ENCODE measurements at places on chromosomes 2 and 18.

- no peak for DNase-seq
Measured at GRCh38 chr18:9380101-9380500, 45.5 kb downstream of the TWSG1 start.

DNA sequence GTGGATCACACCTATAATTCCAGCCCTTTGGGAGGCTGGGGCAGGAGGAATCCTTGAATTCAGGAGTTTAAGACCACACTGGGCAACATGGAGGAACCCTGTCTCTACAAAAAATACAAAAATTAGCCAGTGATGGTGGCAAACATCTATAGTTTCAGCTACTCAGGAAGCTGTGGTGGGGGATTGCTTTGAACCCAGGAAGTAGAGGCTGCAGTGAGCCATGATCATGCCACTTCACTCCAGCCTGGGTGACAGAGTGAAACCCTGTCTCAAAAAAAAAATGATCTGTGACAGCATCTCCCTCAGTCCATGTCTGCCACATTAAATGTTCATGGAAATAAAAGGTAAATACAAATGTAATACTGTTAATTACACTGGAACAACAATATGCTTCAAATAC, 121.4 kb upstream of the COL5A2 start:
- DNase-seq: peak; percentile 40

- DNase-seq: no peak
Measured at GRCh38 chr18:37445368-37445767, 120.2 kb downstream of the CELF4 start.

GRCh38 chr2:175744000-175744399, 258.1 kb downstream of the LNPK start:
- DNase-seq: no peak

DNA sequence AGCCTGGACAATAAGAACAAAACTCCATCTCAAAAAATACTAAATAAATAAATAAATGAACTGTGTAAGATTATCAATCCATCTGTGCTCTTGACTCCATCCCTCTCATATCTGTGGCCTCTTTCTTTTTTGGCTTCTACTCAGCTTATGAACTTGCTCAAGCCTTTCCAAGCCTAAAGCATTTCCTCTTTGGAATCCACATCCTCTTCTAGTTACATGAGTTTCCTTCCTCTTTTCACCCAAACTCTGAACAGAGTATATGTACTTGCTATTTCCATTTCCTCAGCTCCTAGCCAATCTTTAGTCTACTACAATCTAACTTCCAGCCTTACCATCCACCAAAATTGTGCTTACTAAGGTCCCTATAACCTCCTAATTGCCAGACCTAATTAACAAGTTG, 2.5 kb upstream of the DNAJC10 start:
- no peak for DNase-seq

DNA sequence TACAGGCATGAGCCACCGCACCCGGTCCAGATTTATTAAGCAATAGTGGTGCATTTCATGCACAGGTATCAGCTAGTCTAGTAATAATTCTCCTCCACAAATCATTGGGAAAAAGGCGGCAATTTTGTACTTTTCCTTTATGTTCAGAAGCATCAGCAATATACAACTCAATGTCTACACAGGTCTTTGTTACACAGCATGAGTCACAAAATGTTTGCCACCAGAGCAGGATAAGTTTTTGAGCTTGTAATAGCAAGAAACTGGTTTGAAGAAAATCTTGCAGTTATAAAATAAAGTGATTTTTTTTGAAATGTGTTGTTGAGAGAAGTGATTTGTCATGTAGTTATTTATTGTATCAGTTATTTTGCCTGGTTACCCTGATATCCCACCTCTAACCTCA, 4.8 kb upstream of the ITPRIPL1 start:
- no peak for DNase-seq

GRCh38 chr2:112465382-112465781, 16.6 kb upstream of the TTL start:
- no peak for DNase-seq

DNA sequence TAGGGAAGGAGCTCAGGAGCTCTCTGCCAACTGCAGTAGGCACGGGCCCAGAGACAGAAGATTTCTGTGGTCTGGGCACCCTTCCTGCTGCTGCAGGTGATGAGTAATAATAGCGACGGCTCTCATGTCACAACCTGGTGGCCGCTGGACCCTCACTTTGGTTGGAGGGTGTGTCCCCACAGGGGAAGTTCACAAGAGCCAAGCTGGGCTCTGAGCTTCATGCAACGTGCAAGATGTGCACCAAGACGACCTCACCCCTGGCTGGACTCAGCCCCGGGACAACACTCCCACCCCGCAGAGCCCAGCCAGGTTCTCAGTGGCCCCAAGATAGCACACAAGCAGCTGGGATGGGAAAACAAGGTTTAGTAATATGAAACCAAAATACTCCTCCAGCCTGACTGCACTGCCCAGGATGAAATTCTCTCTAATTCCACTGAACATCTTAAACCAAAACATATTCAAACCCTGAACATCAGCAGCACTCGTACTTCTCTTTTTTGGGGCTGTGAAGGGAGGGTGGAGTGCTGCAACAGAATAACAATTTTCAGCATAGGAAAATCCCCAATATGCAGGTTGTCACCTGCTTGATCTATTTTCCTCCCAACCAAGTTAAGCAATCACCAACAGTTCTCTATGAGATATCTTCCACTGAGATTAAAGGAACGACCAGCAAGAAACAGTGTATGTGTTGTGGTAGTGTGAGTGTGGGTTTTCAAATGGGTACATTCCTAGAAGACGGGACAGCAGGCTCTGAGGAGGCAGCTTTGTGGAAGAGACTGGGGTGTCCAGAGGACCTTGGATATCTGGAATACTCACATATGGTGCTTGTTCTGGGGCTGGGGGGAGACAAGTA, 26.5 kb downstream of the BCL2 start:
- DNase-seq: peak; percentile 48

DNA sequence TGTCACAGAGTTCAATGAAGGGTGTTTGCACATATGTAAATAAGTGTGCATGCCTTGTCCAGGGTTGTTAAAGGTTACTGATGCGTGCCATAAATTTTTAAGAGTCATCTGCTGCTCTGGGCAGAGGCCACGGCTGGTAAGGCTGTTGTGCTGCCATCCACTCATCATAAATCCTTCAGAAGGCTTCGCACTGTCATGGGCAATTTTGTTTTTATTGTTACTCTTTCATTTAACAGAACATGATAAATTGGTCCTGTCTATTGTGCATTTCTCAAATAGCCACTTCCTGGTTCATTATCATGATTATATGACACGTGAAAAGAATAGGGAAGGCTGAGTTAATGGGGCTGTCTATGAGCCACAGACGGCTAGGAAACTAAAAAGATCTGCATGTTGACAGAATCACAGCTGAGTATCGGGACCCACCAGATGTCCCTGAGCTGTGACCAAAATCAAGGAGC, 634.3 kb upstream of the SOX11 start:
- DNase-seq: no peak

DNA sequence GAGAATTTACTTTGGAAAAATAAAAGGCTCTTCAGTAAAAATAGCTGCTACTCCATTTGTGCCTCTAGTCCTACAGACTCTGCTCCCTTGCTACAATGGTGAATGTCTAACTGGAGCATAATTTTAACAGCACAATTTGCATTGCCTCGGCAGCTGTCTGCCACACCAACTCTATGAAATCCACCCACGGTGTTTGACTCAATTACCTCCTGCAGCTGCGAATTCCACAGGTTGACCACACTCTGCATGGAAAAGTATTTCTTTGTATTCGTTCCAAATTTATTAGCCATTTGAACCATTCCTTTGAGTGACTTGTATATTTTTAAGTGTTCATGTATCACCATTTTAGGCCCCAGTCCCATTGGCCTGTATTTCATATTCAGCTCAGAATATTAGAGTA, 182.1 kb upstream of the CCDC68 start:
- no peak for DNase-seq

DNA sequence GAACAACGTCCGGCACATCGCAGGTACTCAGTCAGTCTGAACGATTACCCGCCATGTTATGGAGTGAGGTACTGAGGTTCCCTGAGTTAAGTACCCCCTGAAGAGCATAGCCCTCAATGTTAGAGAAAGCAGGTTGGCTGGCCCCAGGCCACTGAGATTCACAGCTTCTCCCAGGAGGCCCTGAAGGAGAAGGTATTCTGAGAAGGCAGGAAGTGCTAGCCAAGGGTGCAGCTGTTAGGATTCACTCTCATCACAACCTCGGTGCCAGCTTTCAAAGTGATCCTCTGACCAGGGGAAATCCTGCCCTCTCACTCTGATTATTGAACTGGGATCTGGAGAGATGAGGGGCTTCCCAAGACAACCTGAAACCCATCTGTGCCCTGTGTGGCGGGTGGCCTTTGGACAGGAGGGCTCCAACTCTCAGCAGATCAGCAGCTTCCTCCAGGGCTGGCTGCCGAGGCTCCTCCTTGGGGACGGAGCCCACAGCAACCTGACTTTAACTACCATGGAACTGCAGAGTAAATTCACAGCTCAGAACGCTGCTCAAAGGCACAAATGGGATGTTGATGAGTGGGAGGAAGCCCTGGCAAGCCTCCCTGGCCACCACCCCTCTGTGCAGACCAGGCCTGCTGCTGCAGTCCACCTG, 7.8 kb downstream of the EHD3 start:
- no peak for DNase-seq

GRCh38 chr2:10036095-10036884, 7.1 kb upstream of the KLF11 start:
- DNase-seq: peak; percentile 52

DNA sequence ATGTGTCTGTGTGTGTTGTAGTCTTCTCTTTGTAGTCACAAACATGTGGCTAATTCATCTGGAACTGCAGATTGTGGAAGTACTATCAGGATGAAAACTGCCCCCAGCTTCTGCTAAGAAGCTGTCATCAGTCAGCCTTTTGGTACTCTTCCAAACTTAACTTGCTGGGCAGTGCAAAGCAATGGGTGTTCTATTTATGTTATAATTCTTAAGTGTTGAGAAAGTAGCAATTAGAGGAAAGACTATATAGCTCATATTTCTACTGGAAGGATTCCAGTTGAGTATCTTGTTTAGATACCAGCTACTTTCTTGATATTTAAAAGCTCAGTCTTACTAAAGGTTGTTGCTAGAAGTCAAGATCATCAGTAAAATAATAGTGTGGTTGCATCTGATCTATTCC, 52.1 kb downstream of the SLC38A11 start:
- no peak for DNase-seq

- no peak for DNase-seq
Measured at GRCh38 chr2:234249873-234250272, 199.4 kb downstream of the SPP2 start.

- no peak for DNase-seq
Measured at GRCh38 chr2:11830708-11831301, 84.4 kb downstream of the LPIN1 start.

- no peak for DNase-seq
Measured at GRCh38 chr2:626491-627339, 50.5 kb downstream of the TMEM18 start.

- no peak for DNase-seq
Measured at GRCh38 chr2:237281836-237282306, 132.1 kb downstream of the COL6A3 start.

GRCh38 chr2:100141906-100142305, 484 bp downstream of the AFF3 start:
- no peak for DNase-seq

- no peak for DNase-seq
Measured at GRCh38 chr18:75916624-75916982, 489.1 kb upstream of the SMIM21 start.

GRCh38 chr18:7514796-7515440, 52.2 kb upstream of the PTPRM start:
- DNase-seq: no peak

DNA sequence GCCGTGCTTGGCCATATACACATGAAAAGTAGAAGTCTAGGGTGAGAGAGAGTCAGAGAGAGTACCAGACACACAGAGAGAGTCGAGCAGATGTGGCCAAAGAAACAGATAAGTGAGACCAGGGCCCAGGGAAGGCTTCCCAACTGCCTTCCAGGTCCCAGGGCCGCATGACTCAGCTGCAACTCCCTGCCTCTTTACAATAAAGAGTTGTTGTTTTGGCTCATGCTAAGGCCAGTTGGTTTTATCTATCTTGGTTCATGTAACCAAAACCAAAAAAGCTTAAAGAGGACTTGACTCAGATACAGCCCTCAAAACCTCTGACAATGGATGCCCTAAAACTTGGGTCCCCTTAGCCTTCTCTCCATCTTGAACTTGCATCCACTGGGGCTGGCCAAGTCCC, 36.9 kb downstream of the REEP1 start:
- no peak for DNase-seq

DNA sequence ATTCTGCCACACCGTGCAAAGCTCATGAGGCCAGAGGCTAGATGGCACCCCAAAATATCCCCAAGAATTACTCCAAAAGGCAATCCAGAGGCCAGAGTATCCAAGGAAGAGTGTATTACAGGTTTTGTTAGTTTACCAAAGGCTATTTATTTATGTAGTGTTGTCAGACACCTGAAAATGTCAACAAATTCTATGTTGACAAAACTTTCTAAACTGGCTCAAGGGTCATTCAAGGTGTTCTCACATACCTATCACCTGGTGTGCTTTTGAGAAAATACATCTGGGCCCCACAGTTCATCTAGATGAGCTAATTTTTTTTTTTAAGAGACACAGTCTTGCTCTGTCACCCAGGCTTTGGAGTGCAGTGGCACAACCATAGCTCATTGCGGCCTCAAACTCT, 12.4 kb upstream of the DTNB start:
- DNase-seq: no peak
